ENCODE measurements at places on chromosomes 12 and 14.
A peak's percentile ranks its signal among the peaks of the same experiment; 100 is the strongest.

DNA sequence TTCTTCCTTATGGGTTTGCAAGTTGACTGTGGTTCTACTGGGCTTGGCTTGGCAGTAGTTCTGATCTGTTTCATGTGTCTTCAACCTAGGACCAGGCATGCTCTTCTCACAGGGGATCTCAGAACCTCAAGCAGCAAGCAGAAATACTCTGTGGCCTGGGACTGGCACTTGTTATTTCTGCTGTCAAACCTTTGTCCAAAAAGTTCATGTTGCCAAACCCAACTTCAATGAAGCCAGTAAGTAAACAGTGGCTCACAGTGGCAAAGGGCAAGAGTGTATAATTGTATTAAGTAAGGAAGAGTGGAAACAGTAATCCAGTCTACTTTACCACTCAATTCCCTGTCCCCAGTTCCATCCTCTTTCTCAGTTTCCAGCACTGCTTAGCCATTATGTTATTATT, 15.7 kb upstream of the HMGA2 start:
- DNase-seq, result no peak

- DNase-seq, result no peak
These were observed 183.7 kb downstream of the BMP4 start for GRCh38 chr14:53772936-53773335.

DNA sequence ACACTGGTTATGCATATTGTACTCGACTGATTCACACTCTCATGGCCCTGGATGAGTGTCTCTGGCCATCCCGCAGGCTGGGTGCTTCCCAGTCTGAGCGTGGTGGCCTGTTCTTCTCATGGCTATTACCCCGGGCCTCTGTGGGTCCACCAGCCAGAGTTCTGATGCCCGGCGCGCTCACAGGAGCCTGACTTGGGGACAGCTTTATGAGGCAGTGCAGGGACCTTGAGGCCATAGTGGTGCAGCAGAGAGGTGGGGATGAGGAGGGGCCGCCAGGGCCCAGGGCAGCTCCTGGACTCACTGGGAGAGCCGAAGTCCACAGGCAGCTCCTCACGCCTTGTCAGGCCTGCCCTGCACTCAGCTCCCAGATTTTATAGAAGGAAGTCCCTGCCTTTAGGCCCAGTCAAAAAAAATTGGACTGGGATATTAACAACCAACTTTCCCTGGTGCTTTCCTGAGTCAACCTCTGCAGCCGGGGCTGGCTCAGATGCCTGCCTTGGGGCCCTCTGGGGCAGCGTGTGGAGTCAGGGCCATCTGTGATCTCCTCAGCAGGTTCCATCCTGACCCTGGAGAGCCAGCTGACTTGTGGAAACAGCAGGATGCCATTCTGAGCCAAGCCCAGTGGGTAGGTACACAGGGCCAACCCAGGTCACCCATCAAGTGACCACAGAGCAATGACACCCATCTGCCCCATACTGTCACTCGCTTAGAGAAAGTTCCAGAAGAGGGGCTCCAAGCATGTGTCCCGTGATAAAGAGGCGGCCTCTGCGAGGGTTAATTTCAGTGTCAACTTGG, 89.4 kb upstream of the DIO3 start:
- no peak for DNase-seq

DNA sequence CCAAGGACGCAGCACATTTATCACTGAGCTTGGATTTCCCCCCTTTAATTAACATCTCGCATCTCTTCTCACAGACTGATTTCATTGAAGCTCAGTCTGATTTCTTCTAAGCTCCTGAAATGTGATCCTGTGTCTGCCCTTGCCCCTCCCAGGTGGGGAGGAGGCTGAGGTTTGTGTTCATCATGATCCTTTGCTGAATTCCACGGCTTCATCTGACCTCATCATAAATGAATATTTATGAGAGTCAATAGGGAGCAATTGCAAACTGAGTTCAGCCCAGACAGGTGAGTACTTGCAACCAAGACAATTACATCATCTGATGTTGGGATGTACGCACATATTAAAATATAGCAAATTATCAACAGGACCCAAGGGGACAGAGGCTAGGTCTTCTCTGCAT, 72.4 kb downstream of the MAP1LC3B2 start:
- peak; percentile 24 for DNase-seq

DNA sequence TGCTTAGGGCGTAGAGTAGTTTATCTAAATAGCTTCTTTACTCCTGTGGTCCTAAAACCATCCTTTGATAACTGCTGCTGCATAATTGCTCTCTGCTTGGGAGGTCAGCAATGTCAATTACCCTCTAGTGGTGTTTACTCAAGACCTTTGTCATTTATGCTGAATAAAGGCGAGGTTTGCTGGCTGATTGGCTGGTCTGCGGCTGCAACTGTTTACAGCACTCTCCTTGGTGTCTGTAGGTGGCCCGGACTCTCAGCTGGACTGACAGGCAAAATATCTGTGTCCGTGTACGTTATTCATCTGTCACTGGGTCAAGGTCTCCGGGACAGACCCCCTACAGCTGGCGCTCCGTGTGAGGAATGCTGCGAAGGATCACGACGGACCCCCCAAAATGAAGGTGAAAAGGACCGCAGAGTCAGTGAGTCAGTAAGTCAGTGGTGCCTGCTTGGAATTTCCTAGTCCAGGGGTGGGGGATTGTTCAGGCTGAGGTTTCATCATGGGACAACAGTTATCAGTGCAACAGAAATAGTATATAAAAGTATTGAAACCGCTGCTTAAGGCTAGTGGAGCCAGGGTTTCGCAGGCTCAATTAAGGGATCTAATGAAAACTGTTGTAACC, 253.3 kb upstream of the DIO2 start:
- DNase-seq, result no peak

GRCh38 chr12:99979471-99979870, 5.3 kb downstream of the ANKS1B start:
- no peak for DNase-seq

GRCh38 chr12:75960086-75960910, 71.3 kb downstream of the PHLDA1 start:
- DNase-seq, result no peak

DNA sequence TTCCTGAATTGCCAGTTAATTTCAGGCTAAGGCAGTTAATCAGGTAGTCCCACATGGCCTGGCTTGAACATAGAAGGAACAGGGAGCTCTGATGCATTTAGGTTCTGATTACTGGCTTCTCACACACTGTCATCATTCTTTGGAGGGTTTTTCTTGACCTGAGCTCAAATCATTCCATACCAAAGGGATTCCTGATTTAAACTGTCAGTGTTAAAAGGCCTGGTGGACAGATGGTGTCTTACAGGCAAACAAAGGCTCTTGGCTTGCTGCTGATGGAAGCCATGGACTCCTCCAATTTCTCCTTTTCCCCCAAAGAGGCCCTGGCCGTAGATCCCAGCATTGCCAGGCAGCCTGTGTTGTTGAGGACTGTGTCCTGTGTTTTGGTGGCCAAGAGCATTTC, 30.2 kb downstream of the CACNA1C start:
- DNase-seq, result no peak

DNA sequence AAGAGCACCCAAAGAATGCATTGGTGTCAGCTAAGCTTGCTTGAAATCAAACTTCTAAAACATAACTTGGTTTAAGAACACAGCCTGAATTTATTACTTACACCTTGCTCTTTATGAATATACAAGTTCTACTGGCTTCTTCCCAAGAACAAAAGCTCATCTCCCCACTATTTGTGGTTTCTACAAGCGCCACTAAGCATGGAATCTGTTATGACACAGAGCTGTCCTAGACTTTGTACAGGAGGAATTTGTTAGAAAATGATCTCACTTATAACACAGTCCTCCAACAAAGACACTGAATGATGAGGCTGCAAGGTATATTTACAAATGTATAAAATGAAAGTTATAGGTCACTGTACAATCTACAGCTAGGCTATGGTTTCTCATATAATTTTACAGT, 452.1 kb downstream of the BCAT1 start:
- DNase-seq, result no peak

- DNase-seq, result no peak
These were observed 393.1 kb upstream of the RGS6 start for GRCh38 chr14:71538938-71539649.

GRCh38 chr14:75562089-75562488, 16.3 kb upstream of the FLVCR2 start:
- no peak for DNase-seq

DNA sequence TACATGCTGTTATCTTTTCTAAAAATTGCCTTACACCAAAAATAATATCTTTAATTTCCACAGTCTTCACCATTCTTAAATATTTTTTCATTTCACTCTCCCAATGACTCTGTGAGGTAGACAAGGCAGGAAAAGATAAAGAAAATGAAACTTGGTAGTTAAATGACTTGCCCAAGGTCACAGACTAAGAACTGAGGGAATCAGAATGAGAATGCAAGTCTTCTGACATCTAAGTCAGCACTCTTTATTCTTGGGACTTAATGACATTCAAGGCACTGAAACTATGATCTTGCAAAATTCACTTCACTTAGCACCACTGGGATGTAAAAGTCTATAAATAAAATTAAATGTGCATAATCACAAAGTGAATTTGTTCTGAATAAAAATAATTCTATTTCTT, 104.5 kb downstream of the SLC2A13 start:
- DNase-seq, result no peak

DNA sequence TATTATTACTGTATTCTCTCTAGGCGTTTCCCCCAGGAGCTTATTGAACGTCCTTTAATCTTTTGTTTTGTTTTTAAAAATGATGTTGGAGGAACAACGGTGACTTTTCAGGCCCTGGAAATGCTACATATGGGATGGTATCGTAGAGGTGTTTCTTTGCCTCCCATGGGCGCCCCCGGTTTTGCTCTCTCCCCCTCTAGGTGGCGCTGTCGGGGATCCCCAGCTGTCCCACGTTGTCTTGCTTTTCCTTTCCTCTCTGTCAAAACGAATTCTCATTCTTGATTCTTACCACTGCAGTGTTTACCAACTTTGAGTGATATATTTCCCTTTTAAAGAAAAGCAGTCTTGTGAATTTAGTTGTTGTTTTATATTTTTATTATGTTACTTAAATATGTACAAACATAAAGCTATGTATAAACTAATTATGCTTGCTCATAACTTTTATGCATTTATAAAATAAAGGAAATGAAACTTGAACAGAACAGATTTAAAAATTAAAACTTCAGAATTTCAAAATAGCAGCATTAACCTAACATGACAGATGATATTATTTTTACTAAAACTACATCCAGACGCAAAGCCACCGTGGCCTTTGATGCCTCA, 171.9 kb downstream of the RGS6 start:
- no peak for DNase-seq

DNA sequence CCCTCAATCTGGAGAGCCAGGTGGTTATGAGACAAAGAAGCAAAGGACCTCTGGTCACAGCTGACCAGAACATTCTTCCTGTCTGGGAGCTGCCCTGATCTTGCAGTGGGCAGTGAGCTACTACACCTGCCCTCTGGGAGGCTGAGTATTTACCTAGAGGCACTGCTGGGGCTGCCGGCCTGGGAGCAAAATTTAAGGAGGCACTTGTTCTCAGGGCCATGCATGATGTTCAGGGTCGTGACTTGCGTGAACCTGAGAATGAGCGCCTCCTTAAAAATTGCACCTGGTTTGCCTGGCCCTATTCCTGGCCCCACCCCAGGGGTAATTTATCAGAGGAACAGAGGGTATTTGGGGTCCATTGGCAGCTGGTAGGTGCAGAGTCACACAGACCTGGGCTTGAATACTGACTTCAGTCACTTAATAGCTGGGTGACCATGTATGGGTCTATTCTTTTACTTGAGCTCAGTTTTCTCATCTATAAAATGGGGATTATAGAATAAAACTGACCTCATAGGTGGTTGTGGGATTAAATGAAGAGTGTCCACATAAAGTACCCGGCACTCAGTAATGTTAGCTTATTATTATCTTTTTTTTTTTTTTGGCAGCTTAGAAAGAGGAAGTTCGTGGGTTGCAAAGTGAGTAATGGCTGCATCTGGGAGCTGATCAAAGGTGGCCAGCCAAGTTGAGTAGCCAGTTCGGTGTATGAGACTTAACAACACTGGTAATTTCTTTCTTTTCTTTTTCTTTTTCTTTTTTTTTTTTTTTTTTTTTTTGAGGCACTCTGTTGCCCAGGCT, 107.4 kb upstream of the MED13L start:
- DNase-seq, result no peak

GRCh38 chr14:39712293-39712999, 280.2 kb upstream of the FBXO33 start:
- DNase-seq, result no peak

- DNase-seq, result no peak
These were observed 71.7 kb downstream of the TPH2 start for GRCh38 chr12:72010356-72010755.

- DNase-seq, result no peak
These were observed 29.9 kb downstream of the RCOR1 start for GRCh38 chr14:102622262-102622885.

- DNase-seq, result no peak
These were observed 40.4 kb upstream of the GTF2A1 start for GRCh38 chr14:81261176-81261575.

DNA sequence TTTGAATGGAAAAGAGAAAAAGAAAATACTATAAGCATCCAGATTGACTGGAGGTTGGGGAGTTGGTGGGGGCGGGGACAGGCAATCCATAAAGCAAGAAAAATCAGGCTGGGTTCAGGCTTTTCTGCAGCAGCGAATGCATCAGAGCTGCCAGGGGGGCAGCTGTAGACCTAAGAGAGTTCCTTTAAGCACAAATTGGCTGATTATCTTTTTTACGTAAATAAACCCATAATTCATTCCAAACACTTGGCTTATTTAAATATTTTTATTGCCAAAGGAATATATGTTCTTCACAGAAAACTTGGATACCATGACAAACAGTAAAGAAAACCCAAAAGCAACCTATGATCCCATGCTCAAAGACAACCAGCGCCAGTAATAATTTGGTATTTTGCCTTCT, 10.2 kb downstream of the BDKRB2 start:
- no peak for DNase-seq

GRCh38 chr14:89304972-89305703, 111.9 kb downstream of the FOXN3 start:
- DNase-seq, result no peak

DNA sequence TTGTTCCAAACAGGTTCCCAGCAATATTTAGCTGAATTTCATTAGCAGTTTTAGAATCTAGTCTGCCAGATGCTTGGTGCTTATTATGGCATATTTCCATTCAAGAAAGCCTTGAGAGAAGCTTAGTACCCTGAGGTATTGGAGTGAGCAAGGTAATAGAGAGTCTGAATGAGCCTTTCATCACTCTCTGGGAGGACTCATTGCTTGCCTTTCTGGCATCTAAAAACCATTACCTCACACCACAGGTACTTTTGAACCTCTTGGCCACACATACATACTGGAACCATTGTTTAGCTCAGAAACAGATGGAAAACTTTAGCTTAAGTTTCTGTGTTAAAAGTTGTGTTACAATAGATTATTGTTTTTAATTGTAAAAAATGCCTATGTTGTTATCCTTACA, 27.4 kb upstream of the KCNH3 start:
- no peak for DNase-seq

DNA sequence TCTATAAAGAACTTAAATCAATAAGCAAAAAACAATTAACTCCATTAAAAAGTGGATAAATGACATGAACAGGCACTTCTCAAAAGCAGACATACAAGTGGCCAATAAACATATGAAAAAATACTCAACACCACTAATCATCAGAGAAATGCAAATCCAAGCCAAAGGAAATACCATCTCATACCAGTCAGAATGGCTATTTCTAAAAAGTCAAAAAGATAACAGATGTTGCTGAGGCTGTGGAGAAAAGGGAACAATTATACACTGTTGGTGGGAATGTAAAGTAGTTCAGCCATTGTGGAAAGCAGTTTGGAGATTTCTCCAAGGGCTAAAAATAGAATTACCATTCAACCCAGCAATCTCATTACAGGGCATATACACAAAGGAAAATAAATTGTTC, 234.5 kb upstream of the PLXNC1 start:
- no peak for DNase-seq

GRCh38 chr14:65620195-65620594, 207.7 kb downstream of the FUT8 start:
- DNase-seq, result no peak

- no peak for DNase-seq
These were observed 31.0 kb downstream of the FOXN4 start for GRCh38 chr12:109277899-109278762.

Data from epithelial cell of prostate (primary cell).